Thymus (tissue), 14 donors: ENCODE measurements at places on chromosomes 3 and 15.

- DNase-seq = no peak
These were observed 192.7 kb upstream of the KCNMB2 start for GRCh38 chr3:178343433-178344038.

GRCh38 chr3:116103868-116104530 lies 341.3 kb downstream of the LSAMP start:
- no peak for DNase-seq

- peak; percentile 59 for DNase-seq
These were observed 590 bp downstream of the POLR2H start for GRCh38 chr3:184361932-184362667.

- no peak for DNase-seq
These were observed 424.1 kb downstream of the RSL24D1 start for GRCh38 chr15:54772663-54773062.

DNA sequence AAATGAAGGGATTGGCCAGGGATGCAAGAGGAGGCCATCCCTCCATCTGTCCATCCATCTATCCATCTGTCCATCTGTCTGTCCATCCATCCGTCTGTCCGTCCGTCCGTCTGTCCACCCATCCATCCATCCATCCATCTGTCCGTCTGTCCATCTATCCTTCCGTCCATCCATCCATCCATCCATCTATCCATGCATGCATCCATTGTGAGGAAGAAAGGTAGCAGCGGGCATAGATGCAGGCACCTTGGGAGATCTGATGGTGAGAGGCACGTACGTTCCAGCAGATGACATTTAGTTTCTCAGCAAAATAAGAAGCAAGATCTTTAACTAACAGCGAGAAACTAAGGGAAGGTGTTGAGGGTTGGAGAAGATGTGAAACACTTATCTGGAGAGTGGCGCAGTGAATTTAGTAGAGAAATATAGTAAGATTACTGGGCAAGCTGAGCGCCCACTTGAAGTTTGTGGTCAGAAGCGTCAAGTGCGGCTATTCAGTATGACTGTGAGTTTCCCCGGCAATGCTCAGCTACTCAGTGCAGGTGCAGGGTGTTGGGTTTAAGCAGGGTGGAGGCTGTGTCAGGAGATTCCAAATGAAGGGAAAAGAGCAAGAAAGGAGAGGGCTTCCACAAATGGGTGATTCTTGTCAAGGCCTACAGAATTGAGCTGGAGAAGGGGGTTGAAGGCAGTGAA lies 22.4 kb upstream of the SRP14 start:
- DNase-seq = no peak

- no peak for DNase-seq
These were observed 10.1 kb upstream of the C3orf22 start for GRCh38 chr3:126568776-126569342.

DNA sequence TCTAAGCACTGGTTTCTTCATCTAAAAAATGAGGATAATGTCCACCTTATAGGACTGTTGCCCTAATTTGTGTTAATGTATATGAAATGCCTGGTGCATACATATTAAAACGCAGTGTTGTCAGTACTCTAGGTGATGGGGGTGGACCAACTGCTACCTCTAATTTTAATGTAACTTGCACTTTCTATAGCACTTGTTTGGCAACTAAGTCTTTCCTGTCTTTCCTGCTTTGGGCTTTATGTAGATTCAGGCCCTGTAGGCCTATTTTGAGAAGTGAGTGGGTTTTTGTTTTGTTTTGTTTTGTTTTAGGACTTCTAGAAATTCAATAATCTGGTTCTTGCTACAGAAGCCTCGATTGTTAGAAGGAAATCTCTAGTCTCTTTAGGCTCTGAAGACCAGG lies 21.2 kb downstream of the SLC7A14 start:
- DNase-seq = no peak

DNA sequence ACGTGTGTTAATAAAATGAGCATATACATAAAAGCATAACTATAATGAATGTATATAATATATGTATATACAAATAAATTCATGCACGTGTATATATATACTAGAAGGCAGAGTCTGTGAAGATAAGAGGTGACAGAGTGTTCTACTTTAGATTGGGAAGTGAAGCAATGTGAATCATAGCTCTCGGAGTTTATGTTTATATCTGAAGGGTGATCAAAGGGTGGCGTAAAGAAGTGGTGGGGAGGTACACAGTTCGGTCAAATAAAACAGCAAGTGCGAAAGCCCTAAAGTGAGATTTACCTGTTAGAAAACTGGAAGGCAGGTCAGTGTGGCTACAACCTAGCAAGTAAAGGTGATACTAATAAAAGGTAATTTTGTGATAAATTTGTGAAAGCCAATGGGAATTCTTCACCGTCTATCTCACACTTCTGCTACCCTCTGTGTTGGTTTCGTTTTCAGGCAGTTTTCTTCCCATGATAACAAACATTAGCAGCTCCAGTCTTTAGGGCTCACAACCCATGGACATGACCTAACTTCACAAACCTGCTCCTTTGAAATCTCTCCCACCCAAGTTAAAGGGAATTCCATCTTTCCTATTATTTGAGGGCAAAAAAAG lies 46.7 kb upstream of the BCHE start:
- no peak for DNase-seq

DNA sequence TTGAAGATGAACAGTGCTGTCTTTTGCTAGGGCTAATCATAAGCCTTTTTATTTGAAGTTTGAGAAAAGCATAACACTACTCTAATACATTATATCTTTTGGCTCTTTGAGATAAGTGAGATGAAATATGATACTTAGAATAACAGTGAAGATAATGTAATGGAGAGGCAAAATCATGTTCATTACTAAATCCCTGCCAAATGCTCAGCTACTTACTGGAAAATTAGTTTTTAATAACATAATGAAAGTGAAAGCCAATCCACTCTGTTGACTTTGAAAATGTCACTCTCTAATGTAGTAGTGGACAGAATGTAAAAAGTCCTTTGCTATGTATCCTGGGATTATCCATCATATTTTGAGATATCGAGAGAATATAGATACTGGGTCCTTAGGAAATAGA lies 35.9 kb upstream of the MYH15 start:
- no peak for DNase-seq

DNA sequence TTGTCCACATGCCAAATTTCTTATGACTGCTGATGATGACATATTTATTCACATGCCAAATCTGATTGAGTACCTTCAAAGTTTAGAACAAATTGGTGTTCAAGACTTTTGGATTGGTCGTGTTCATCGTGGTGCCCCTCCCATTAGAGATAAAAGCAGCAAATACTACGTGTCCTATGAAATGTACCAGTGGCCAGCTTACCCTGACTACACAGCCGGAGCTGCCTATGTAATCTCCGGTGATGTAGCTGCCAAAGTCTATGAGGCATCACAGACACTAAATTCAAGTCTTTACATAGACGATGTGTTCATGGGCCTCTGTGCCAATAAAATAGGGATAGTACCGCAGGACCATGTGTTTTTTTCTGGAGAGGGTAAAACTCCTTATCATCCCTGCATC lies 17.3 kb downstream of the B3GNT5 start:
- DNase-seq = no peak

DNA sequence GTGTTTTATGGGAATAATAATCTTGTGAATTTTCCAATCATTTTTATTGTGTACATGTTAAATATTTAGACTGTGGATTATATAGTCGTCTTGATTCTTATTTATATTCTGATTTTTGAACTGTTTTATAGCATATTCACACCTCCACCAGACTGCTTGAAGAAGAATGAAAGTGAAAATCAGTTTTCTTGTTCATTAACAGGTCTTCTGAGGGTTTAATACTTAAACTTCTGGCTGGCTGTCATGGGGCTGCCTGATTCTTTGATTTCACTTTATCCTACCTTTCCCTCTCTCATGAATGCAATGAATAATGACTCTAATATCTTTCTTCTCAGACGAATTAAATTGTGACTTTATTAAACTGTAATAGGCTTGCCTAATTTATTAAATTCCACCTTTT lies 56.2 kb downstream of the ATP2C1 start:
- DNase-seq = no peak

DNA sequence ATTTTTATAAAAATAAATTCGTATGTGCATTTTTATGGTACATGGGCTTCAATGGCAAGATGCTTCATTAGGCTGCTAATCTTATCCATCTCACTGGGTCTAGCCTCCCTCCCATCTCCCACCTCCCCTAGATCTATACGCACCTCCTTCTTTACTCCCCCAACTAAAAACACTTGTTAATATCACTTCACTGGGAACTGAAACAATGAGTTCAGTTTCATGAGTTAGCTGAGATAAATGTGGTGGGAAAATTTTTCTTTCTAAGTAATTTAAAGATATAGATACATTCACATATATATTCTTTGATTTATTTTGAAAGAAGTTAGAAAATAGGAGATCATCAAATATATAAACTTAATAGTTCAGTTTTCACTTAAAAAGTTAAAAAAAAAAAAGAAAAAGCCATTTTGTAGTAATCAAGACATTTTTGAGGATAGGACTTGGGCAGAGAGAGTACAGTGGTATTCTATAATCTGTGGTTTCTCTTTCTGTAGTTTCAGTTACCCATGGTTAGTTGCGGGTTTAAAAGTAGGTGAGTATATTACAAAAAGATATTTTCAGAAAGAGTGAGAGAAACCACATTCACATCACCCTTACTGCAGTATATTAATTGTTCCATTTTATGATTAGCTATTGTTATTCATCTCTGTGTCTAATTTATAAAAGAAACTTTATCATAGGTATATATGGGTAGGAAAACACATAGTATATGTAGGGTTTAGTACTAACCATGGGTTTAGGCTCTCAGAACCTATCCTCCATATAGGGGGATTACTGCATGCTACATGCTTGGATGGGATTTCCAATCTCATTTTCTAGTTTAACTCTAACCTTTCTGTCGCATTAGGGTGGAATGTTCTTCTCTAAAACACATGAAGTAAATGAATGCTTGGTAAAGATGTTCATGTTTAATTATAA lies 316.0 kb upstream of the CBLB start:
- no peak for DNase-seq
